ENCODE measurements at places on chromosomes 7 and 10.

DNA sequence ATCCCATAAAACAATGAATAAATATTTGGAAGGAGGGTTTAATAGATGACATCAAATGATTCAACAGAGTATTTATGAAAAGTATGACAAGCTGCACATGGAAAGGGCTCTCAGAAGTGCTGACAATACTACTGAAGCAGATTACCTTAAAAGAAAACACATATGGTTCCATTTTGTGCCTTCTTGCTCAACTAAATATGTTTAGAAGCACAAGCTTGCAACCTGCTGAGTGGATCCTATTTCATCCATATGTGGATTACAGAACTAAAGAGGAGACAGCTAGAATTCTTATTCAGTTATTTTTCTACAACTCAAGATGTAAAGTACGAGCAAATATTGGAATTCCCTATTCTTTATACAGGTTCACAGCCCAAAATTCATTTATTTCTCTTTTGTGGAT, 340.6 kb downstream of the TFEC start:
- no peak for DNase-seq

DNA sequence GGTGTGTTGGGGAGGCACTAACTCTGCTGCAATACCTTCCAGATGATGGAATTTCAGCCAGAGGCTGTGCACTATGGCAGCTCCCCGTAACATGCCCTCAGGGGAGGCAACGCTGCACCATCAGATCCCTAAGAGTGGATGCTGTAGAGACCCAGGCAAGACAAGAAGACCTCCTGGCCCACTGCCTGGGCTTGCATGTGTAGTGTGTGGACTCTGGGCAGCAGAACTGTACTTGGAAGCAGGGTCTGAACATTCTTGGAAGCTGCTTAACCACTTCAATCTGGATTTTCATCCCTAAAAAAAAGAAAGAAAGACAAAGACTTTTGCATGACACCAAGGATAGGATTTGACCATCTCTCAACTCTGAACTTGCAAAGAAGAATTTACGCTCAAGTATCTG, 297.5 kb upstream of the NRP1 start:
- DNase-seq: no peak

DNA sequence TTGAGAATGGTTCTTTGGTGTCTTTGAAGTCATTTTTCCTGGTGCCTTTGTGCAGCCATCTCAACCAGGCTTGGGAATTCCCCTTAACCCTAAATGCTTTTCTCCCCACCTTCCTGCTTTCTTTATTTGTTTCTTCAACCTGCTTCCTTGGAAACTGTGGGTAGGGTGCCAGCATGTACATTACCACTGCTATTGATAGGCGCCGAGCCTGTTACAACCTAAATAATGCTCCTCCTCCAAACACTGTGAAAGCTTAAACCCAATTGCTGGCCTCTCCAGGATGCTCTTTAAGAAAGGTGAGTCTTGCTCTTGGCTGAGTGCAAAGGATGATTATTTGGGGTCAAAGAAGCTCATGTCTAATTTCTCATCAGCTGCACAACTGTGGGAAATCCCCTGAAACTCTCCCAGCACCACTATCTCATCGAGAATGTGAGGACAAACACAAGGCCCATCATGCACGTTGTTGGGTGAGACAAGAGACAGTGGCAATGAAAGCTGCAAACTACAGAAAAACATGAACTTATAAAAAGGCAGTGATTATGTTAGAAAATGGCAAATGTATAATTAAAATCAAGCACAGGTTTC, 285.5 kb upstream of the IGFBP3 start:
- DNase-seq: no peak

DNA sequence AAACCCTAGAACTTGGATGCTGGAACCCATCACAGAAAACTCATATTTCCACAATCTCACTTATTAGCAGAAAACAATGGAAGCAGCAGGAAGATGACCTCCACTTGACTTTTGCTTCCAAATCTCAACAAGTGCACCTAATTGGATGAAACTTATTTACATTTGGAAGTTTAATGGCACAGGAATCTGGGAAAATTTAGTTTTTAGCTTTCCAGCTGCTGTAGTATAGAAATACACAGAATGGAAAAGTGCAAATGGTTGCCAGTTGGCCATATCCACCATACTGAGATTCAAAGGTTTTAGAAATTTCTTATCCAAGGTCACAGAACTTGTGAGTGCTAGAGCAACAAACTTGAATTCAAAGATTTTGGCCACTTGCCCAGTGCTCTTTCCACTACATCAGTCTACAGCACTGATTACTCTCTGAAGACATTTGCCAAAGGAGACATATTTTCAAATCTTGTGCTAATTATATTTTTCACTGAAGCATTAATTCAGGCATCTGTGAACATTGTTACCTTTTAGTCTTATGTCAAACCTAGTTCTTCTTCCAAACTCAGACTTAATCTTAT, 9.3 kb upstream of the AHR start:
- DNase-seq: no peak

DNA sequence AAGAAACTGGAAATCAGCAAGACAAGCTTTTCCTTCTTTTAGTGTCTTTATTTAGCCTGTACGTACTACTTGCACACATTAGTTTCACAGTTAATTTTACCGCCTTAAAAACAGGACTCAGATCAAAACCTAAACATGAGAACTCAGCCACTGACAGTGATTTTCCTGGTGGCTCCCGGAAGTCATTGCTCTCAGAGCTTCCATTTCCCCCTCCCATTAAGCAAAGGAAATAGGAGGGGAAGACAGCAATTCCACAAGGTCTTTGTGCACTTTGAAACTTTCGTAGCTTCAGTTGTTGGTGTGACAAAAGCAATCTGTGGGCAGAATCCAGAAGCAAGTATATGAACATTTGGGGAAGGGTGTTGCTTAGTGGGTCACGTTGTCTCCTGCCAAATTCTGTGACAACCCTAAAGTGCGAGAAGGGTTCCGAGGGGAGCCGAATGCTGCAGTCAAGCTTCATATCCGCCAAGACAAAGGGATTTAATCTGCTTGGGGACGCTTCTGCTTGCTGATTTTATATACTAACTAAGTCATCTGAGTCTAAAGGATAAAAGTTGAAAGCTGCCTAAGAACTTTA, 30.4 kb downstream of the FAM53B start:
- DNase-seq: no peak

DNA sequence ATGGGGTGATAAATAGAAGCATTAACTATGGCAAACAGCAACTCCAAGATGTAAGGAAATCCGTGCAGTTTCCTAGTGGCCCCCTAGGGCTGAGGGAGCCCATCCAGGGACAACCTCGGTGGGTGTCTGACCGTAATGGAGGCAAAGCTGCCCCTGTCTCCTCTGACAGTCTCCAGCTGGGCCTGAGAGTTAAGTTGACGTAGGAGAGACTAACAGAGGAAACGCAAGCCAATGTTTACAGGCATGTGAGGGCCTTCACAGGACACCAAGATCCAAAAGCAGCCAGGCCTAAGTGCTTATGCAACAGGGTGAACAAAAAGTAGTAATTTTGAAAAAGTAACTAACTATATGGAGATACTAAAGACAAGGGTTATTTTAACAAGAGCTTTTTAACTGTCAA, 330.0 kb upstream of the C7orf33 start:
- no peak for DNase-seq

- no peak for DNase-seq
Observed at GRCh38 chr7:40219917-40220316, 85.1 kb downstream of the SUGCT start.

GRCh38 chr7:57579454-57579853, 129.5 kb downstream of the ZNF716 start:
- DNase-seq: no peak

DNA sequence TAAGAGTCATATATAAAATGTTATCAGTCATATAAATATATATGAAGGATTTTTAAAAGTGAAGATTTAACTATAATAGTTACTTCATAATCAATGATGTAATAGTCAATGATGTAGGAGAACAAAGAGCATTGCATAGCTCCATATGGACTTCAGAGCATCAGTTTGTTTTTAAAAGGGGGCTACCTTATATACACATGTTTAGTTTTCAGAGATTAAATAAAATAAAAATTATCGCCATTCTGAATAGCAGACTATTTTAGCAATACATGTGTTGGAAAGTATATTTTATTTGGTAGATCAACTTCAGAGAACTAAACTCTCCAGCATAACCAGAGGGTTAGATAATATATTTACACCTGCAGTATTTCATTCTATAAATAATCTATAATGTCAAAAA, 29.1 kb upstream of the EPC1 start:
- no peak for DNase-seq

DNA sequence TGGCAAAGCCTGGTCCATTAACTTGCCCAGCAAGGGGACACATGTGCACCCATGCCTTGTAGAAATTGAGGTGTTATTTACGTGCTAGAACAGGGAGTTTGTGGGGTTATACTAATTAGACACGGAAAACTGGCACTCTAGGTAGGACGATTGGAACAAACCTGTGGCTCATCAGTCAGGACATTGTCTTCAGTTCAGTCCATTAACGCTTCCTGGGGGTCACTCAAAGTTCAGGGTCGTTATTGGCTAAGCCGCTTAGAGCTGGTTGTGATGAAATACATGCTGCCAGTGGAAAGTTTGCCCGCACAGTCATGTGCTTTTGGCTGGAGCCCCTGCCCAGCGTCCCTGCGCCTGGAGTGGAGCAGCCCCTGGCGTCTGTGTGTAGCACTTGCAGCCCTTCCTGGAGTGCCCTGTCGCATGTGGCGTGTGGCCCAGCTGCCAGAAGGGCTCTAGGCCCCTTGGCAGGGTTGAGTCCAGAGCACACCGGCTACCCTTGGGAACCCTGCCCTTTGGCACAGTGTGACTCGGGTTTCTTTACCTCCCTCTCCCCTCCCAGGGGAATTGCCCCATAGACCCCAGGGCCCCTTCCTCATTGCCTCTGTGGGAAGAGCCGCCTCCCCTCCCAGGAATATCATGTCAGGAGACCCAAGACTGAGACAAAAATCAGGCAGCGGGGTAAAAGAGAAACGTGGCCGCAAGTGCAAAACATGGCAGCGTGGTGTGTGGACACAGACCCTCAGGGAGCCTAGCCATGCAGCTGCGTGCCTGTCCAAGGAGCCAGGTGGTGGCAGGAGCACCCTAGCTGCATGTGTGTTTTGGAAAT, 9.8 kb downstream of the ZNF775 start:
- no peak for DNase-seq

DNA sequence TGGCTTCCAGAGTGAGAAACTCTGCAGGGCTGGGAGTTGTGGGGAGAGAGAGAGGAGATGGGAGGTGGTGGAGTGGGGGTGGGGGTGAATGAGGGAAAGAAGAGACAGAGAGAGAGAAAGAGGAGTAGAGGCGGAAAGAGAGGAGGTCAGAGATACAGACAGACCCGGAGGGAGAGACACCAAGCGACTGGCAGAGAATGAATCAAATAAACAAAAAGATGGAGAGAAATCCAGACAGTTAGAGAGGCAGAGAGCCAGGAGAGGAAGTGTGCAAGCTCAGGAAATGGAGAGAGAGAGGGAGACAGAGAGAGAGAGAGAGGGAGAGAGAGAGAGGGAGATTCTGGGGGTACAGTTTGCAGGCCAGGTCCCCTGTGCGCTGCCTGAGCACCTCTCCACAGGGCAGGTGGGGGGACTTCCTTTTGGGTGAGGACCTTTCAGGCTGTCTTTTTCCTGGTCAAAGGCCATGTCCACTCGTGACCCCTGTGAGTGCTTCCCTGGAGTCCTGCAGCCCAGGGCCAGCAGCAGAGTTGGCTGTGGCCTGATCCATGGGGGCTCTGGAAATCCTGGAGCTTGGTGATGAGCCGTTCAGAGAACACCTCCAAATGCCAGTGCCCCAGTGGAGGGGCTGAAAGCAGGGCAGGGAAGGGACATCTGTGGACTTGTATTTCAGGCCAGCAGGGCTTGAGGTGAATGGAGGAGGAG, 25.0 kb upstream of the PCBD1 start:
- DNase-seq: no peak

All from CD4-positive, alpha-beta T cell treated with Interleukin-21 for 1 hour (primary cell).